Lung (tissue), 17 donors: ENCODE measurements at places on chromosomes 4 and X. TPM values are rescaled to one million over a fixed set of nuclear protein-coding genes. Genes with fewer than 3 reads are reported as not detected.

RNF212 gene
- 8.8 TPM for total RNA-seq

ARHGEF9 gene
- total RNA-seq = 25.5 TPM

FRG2 gene
- not detected for total RNA-seq

RRH gene
- 0.21 TPM for total RNA-seq

GRCh38 chr4:110636171-110636679 is 13.3 kb upstream of the PITX2 start:
- H3K27me3 ChIP-seq = peaks cover 98% of the 10 kb centered on the region
- H3K27ac ChIP-seq = no peak overlapping the region
- no peaks in the 10 kb centered on the region for H3K36me3 ChIP-seq
- no peak overlapping the region for H3K4me3 ChIP-seq
